ENCODE measurements at places on chromosomes 4 and X.

DNA sequence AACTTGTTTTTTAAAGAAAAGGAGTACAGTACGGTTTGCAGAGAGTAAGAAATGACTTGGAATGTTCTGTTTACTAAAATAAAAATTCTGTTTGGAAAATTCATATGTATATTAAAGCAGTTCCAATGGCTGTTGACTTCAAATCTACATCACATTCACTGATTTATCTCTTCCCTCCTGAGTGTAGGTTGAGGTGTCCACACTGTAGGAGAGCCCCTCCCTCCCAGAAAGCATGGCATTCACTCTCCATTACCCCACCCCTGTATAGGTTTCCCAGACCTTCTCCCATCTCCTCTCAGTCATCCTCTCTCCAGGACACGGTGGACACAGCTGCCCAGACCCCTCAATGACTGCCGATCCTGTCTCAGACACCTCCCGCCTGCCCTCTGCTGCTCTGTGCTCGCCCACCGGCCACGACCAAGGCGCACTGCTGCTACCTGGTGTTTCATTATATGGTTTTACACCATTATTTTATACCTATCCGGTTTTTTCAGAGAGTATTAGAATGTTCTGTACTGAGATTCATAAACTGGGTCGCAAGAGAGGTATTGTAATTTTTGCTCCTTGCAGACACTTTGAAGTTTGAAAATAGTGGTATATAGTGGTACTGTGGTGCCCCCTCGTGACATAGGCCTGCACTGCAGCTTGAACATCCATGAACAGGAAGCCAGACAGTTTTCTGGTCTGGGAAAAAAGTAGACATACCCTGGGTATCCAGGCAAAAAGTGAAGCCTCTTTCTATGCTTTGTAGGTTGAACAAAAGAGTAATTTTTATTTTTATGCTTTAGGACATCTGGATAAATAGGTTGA, 38.8 kb upstream of the BEX4 start:
- peak; percentile 48 for DNase-seq

DNA sequence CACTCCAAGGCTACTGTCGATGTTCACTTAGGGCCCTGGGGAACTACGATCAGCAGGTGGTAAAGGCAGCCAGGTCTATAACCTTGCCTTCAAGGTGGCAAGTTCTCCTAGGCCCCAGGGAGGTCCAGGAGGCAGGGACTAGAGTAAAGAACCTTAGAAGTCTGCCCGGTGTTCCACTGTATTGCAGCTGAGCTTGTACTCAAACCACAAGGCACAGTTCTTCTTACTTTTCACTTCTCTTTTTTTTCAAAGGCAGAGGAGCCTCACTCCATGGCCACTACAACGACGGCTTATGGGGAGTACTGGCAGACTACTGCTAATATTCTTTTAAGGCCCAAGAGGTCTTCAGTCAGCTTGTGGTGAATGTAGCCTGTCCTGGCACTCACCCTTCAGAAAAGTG, 78.8 kb upstream of the GPR174 start:
- no peak for DNase-seq

DNA sequence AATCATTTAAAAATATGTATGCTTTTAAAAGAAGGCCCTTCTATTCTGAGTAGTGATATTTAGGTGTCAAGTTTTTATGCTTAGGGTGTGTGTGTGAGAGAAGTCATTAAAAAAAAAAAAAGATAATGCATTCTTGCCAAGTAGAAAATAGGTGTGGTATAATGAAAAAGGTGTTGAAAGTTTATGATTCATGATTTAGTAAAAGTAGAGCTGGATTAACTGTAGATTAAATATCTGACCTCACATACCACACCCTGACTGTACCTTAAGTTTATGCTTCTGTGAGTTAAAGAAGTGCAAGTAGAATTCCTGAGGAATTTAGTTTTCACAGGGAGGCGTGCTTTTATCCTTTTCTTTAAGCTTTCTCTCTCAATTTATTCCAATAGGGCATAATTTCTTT, 71.1 kb downstream of the BMPR1B start:
- DNase-seq, result no peak

DNA sequence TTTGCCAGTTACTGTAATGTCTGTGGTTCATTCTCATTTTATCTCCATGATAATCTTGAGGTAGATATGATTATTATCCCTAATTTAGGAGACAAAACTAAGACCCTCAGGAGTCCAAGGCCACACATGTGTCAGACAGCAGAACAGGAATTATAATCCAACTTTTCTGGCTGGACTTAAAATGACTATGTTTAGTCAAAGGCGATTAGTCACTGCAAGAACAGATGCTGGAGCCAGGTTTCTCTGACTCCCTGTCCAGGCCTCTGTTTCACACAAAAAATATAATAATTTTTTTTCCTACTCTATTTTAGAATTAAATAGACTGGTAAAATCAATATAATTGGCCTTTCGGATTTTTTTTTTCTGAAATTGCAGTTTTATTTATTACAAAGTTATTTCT, 56.7 kb upstream of the TMEM131L start:
- DNase-seq, result no peak

DNA sequence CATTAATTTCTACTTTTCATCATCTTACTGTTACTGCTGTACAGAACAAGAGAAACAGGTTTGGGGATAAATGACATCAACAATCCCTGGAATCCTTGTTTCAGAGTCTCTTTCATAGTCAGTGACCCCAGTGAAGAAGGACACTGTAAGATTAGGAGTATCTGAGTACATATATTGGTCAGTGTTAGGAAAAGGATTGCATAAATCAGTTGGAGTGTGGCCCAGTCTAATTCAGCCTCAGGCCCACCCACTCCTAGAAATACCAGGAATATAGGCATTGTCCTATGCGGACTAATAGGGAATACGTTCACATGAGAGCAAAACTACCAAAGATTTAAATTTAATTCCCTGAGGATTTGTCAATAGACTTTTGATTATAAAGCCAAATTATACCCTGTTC, 237.8 kb downstream of the LDB2 start:
- DNase-seq, result no peak

- DNase-seq, result no peak
Measured at GRCh38 chrX:20454117-20454516, 187.4 kb upstream of the RPS6KA3 start.

DNA sequence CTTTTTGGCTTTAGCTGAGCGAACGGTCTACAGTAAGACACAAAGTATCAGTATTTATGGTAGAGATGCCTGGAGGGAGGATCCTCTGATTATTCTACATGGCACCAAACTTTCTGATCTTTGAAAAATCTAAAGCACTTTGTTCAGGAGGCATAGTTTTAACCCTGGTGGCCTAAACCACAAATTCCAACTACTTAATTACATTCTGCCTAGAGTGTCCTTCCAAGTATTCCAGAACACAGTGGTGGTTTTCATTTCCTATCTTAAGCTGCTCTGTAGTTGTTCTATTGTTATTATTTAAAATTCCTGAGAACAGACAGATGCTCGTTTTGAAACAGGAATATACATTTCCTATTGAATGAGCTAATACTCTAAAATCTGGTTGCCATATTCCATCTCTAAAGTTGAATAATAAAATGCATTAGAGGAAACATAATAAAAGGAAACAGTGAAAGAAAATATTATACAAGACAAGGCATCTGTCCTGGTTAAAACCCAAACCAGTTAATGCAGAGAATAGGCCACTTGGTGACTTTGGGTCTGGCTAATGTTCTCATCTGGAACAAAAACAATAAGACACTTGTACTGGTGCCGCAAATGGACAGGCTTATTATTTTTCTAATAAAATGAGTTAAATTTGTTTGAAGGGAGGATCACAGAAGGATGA, 657.4 kb downstream of the SPRY1 start:
- no peak for DNase-seq

Measured in posterior cingulate gyrus (tissue), 11 donors.